Activated CD4-positive, CD25-positive, alpha-beta regulatory T cell (primary cell): ENCODE measurements at places on chromosomes 3 and 15.

DNA sequence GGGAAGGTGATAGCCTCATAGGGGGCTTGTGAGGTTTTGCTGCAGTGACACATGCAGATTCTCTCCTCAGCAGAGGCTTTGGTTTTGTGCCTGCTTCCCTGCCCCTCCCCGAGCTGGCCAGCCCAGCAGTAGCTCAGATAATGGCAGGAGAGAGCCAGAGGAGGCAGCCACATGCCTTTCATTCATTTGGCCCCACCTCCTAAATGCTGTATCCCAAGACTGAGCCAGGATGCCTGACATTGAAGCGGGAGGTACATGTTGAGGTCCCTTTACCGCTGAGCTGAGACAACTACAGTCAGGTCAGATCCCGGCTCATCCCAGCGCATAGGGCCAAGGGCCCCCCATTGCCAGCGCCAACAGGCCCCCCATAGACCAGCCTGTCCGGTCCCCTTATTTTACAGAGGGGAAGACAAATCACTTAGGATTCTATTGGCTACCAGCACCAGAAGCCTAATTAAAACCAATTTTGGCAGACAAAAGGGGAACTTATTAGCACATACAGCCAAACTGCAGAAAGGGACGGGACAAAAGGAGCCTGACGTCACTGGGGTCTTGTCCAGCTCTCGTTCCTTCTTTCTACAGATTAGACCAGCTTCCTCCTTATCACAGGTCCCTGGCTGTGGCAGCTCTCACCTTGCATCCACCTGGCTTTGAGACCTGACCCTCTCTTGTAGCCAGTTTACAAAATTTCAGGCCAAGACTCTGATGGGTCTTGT, 12.1 kb upstream of the POLG start:
- DNase-seq = no peak

DNA sequence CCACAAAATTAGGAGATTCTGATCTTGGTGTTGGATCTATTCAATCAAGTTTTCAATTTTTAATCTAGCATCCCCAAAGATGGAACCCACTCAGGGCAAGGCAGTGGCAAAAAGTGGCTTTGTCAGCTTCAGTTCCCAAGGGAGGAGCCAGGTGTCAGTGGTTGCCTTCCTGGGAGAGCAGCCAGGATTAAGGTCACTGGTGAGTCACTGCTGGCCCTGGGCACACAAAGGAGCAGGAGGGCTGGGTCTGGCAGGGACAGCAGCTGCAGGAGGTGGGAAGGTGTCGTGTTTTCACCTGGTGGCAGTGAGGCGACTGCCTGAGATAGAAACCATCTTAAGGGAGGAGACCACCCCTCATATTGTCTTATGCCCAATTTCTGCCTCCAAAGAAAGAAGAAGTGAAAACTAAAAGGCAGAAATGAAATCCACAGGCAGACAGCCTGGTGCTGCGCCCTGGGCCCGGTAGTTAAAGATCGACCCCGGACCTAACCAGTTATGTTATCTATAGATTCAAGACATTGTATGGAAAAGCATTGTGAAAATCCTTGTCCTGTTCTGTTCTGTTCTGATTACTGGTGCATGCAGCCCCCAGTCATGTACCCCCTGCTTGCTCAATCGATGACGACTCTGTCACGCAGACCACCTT, 5.9 kb upstream of the KLHL25 start:
- no peak for DNase-seq

GRCh38 chr3:65444447-65444815, 594.3 kb downstream of the MAGI1 start:
- no peak for DNase-seq

- DNase-seq = no peak
Observed at GRCh38 chr15:41899854-41900442, 6.1 kb upstream of the SPTBN5 start.

DNA sequence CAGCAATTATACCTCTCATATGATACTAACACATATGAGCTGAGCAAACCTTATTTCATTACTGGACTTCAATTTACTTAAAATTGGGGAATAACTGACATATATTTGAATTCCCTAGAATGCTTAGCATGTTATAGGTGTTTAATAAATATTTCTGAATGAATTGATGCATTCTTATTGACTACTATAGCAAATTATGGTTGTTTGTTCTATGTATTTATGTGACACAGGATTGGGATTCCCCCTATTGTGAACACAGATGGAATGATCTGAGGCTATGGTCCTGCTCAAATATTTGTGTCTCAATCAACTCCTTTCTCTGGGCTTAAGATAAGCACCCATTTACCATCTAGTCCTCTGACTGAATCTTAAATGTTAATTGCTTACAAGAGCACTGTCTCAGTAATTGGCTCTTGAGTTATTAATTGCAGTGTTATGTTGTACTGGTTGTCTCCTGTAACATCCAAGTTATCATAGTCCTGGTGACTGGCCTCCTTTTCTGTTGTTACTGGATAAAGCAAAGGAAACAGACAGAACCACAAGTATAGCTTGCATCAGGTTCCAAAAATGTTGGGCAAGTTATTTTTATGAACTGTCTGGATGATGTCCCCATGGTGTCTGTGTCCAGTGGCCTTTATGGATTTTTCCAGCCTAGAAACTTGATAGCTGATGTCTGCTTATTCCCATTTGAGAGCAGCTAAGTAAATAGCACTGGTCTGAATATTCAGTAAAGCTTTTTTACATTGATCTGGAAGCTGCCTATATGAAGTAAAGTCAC, 2.3 kb upstream of the UACA start:
- DNase-seq = no peak

GRCh38 chr15:79222808-79223207, 59.7 kb upstream of the ANKRD34C start:
- DNase-seq = no peak

DNA sequence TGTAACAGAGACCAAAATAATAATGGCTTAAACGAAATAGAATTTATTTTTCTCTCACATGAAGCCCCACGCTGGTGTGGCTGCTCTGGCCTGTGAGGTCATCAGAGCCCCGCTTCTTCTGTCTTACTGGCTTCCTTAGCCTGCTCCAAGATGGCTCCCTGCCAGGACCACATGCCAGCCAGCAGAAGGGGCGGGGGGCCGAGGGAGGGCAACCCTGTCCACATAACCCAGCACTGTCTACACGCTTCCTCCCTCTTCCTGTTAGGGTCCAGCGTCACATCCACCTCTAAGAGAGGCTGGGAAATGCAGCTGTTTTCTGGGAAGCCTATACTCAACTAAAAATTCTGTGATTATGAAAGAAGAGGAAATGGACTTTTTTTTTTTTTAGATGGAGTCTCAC, 107.9 kb upstream of the DLG1 start:
- DNase-seq = no peak

DNA sequence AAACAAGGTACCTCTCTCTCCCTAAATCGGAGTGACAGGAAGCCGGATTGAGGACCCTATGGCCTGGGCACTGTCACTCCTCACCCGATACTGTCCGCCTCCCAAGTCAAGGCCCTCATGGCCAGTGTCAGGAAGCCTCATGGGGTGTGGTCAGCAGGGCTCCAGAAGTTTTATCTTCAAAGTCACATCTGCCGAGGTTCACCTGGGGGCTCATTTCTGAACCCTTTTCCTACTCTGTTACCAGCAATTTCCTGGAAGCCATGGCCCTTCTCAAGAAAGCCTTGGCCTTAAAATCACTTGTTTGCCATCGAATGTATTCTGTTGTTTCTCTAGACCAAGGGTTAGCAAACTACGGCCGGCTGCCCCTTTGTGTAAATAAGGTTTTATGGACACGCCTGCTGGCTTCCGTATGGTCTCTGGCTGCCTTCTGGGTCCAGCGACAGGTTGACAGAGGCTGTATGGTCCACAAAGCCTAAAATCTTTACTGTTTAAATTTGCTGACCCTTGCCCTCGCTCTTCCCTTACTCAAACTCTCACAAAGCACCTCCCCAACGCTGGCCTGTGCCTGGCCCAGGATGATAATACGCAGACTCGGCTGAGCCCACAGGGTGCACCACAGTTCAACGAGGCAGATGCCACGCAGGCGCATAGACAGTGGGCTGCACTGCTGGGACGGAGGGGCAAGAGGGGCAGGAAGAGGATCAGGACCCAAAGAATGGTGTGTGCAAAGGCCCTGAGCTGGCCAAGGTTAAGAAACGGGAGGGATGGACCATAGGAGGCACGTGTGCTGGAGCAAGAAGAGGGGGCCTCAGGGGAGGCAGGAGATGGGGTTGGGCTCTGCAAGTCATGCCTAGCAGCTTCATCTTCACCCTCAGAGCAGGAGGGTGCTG, 24.7 kb upstream of the DUSP7 start:
- no peak for DNase-seq

DNA sequence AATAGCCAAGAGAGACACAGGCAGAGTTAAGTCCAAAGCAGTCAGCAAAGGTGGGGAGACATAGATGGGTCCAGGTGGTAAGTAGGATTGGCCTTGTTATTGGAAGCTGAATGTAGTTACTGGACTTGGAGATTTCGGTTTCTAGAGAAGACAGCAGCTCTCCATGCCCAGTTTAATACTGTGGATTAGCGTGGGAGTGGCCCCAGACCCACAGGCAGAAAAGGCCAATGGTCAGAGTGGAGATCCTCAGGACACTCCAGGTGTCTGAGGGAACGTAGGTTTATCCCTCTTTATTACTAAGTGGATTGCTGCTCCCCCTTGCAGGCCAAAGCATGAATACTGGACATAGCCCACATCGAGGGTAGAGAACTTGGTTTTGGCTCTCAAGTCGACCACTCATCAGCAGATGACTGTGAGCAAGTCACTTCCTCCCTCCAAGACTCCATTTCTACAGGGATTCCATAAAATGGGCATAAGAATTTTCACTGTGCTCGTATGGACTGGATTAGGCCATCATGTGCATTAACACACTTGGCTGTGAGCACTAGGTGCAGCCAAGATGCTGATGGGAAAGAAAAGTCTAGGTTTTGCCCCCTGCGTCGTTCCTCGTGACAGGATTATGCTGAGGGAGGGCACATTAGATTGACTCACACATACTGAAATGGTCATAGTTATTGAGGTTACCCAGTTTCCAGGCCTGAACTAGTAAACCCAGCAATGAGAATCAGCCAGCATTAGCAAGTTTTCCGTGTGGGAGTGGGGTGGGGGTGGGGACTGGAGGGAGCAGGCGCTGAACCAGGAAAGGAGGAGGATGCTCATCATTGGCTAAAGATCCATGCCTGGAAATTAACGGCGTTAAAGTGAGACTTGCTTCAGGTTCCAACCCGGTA, 225.2 kb upstream of the TPRG1 start:
- DNase-seq = no peak

DNA sequence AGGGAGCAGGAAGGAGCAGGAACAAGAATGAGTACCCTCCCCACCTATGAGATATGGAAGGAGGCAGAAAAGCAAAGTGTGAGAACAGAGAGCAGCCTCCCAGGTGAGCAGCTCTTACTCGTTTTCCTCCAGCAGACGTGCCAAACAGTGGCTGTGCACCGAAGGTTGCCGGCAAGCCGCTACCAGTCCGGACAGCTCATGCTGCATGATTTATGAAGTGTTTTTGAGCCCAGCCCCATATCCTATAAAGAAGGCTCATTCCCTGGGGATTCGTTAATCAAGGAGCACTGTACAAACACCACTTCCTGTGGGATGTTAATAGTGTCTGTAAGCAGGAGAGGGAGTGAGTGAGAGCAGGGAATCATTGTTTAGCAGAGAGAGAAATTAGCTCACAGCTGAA, 118.3 kb upstream of the FOXB1 start:
- no peak for DNase-seq

DNA sequence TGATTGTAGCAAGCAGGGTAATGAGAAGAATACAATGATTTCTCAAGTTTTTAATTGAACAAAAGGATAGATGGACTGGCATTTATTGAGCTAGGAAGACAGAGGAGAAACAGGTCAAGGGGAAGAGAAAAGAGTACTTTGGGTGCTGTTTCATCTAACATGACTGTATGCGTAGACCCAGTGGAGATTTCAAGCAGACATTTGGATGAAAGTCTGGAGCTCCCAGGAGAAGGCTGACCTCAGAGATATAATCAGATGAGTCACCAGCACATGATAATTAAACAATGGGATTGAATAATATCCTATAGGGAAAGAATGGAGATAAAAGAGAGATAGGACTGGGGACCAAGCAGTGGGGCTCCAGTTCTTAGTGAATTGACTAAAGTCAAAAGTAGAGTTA, 194.9 kb downstream of the ARRDC4 start:
- DNase-seq = no peak

GRCh38 chr15:57090496-57090859, 172.0 kb downstream of the TCF12 start:
- no peak for DNase-seq

DNA sequence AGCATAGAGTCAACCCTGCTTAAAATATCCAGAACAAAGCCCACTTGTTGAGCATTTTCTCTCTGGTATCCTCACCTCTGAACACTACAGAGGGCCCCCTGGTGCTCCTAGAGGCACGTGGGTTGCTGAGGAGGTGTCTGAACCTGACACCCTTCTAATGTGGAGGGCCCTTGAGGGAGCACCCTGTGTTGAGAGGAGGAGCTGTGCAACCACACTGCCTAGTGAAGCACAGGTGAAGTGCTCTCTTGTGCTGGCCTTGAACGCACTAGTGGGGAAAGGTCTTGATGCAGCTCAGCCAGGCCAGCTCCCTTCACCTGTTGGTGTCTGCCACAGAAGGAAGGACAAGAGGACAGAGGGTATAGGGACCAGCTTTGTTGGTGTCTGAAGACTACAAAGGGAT, 51.9 kb downstream of the CCK start:
- DNase-seq = no peak

- peak; percentile 7 for DNase-seq
Observed at GRCh38 chr3:152258448-152259393, 10.0 kb upstream of the MBNL1 start.

- DNase-seq = no peak
Observed at GRCh38 chr15:93801206-93801605, 430.2 kb upstream of the MCTP2 start.

DNA sequence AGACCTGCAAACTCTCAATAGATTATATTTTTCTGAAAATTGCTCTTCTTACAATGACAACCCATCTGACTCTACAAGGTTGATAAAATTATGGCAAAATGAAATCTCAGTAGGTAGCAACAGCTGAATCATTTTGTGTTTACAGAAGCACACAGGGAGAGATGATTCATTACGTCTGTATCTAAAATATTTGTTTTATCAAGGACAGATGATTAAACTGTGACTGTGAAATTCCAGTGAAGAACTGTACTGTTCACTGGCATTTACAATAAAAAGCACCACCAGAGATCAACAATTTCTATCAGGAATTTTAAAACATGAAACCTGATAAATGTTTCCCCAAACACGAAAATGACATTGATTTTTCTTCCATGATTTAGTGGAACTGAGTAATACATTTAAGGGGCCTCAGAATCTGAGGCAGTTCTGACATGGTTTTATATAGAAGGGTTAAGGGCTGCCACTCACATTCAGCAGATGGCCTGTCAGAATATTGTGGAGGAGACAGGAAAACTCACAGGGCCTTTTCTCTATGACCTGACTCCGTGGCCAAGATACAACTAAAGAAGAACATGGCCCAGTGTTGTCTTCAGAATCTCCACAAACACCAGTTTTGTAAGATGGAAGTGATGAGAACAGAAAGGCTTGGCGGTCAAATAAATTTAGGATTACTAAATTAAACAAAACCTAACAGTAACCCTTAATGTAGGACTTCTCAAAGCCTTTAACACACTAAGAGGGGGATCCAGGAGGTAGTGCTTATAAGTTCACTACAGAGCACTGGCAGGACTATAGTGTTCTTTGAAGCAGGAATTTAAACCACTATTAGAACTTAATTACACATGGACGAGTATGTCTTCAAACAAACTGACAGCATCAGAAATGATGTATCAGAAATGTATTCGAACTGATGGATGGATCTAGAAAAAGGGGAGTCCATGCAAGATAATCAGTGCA, 25.9 kb downstream of the RAD18 start:
- no peak for DNase-seq

GRCh38 chr3:117036259-117036799, 326.8 kb downstream of the TUSC7 start:
- no peak for DNase-seq

GRCh38 chr3:50708620-50709019, 33.9 kb downstream of the DOCK3 start:
- DNase-seq = no peak
